ENCODE measurements at places on chromosomes 11 and 22. TPM values are rescaled to one million over a fixed set of nuclear protein-coding genes. Genes with fewer than 3 reads are reported as not detected.
A peak's percentile ranks its signal among the peaks of the same experiment; 100 is the strongest.

Gene CAPRIN1
- total RNA-seq = 196 TPM

Gene ABCC8
- 0.92 TPM for total RNA-seq

Gene C11orf65
- 0.62 TPM for total RNA-seq

Gene RRP8
- total RNA-seq = 25.5 TPM

Gene PAX6
- total RNA-seq = not detected

Gene ARHGEF17
- 55.3 TPM for total RNA-seq

Gene PIH1D2
- total RNA-seq = 2.7 TPM

Gene TBX1
- total RNA-seq = 1.5 TPM

Gene RIBC2
- total RNA-seq = 1.2 TPM

Gene CSRP3
- total RNA-seq = 0.37 TPM

DNA sequence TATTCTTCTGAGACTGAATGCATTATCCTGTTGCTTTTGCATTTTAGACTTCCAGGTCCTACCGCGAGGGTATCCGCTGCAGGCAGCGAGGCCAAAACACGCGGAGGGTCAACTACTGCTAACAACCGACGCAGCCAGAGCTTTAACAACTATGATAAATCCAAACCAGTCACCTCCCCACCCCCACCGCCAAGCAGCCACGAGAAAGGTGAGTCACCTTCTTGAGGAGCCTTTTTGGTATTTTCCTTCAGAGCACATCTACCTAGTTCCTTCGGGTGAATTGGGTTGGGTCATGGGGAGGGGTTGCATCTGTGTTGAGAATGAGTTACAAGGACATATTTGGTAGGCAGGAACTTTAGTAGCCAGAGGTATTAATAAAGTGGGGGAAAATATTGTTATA is 179.8 kb downstream of the NAV2 start:
- H3K27me3 ChIP-seq = no peaks in the 10 kb centered on the region
- H3K4me1 ChIP-seq = no peaks in the 10 kb centered on the region
- H3K36me3 ChIP-seq = no peaks in the 10 kb centered on the region
- no peak overlapping the region for H3K27ac ChIP-seq
- DNase-seq = no peak

GRCh38 chr22:29031227-29032011 is 30.2 kb downstream of the C22orf31 start:
- H3K4me1 ChIP-seq = peaks cover 14% of the 10 kb centered on the region
- peak overlapping the region; percentile 40 for H3K4me3 ChIP-seq
- no peaks in the 10 kb centered on the region for H3K27me3 ChIP-seq
- DNase-seq = peak; percentile 62
- peak overlapping the region; percentile 63 for H3K27ac ChIP-seq

DNA sequence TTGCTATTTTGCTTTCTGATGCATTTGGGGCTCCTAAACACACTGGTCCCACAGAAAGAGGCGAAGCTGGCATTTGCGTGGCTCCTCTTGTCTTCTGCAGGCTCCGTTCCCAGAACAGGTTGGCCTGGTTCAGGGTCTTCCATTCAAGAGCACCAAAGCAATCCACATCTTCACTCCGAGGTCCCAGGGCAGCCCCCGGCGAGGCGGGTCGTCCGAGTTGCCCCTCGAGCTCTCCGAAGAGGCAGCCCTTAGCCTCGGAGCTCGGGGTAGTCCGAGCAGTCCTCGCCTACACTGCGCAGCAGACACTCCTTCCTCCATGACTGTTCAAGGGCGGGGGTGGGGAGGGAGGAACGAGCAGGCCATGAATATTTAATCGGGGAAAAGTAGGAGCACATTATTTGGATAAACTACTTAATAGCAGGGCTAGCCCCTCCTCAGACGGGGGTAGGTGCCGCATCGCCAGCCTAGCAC is 321.3 kb downstream of the BLID start:
- DNase-seq = no peak
- H3K4me3 ChIP-seq = no peak overlapping the region
- no peaks in the 10 kb centered on the region for H3K27me3 ChIP-seq
- no peaks in the 10 kb centered on the region for H3K36me3 ChIP-seq
- H3K4me1 ChIP-seq = peaks cover 7% of the 10 kb centered on the region

DNA sequence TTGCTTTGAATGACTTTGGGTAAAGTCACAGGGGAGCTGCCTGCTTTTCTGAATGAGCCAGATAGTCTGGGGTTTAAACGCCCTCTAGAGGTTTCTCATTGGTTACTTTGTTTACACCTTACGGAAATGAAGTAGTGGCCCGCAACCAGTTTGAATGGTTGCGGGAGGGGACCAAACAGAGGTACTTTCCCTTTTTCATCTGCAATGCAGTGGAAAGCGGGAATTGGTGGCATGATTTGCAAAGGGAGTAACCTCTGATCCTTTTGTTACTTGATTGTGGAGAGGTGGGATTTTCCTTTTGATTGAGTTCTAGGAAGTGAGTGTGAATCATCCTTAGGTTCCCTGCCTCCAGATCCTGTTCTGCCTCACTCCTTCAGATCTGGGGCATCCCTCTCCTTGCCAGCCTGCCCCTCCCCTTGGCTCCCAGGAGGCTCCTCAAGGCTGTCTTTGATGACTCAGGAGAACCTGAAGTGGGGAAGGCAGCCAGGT is 15.9 kb upstream of the GLYATL1 start:
- no peak overlapping the region for H3K27ac ChIP-seq
- no peak for DNase-seq
- no peaks in the 10 kb centered on the region for H3K36me3 ChIP-seq
- no peaks in the 10 kb centered on the region for H3K27me3 ChIP-seq

DNA sequence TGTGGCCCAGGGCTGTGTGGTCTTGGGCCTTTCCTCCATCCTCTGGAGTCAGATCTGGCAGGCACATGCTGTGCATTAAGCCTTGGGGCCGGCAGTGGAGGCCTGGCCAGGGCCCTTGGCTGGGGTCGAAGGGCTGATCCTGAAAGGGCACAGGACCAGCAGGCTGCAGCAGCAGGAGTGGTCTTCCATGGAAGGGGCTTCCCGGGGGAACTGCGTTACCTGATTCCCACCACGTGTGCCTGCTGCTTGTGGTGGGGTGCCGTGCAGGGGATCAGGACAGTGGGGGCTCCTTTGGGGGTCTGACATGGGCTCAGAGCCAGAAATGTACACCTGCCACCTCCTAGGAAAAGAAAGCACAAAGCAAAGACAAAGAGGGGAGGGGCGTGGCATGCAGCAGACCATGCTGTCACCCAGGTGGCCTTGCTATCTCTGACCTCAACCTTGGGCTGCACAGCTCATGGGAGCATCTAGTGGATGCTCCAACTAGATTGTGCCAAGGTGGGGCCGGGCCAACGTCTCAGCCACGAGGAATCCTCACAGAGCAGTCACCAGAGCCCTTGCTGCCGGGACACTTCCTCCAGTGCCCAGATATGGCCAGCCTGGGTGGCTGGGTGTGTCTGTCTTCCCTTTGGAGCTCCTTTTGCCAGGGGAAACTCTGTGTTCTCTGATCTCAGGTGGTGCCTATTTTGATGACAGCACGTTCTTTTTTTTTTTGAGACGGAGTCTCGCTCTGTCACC is 17.9 kb upstream of the YPEL1 start:
- H3K36me3 ChIP-seq = no peaks in the 10 kb centered on the region
- H3K4me3 ChIP-seq = no peak overlapping the region
- no peak overlapping the region for H3K27ac ChIP-seq
- H3K4me1 ChIP-seq = peaks cover 17% of the 10 kb centered on the region
- no peaks in the 10 kb centered on the region for H3K27me3 ChIP-seq

DNA sequence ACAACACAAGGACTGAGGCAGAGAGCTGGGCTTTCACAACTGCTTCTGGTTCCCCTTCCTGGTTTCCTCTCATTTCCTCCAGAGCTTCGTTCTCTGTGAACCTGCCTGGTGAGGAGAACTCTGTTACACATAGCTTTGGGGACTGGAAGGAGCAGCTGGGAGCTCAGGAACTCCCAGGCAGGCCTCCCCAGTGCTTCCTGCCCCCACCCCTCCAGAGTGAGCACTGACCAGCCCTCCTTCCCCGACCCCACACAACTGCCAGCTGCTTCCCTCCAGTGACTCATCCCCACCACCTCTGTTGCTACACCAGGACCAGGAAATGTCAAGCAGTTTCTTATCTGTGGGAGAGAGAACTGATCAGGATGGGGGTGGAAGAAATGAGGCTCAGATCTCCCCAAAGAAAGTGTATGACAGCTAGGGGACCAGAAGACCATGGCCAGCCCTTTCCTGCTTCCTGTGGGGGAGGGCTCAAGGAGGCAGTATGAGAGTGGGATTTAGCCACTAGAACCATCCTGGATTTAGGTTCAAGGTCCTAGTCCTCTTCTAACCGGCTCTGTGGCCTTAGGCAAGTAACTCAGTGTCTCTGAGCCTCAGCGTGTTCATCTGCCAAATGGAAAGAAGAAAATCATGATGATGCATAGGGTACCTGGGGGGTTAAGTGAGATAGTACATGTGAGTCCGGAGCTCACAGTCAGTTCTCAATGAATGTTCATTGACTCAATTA is 4.5 kb upstream of the TP53I11 start:
- no peak overlapping the region for H3K4me3 ChIP-seq
- no peak overlapping the region for H3K27ac ChIP-seq
- H3K36me3 ChIP-seq = no peaks in the 10 kb centered on the region

DNA sequence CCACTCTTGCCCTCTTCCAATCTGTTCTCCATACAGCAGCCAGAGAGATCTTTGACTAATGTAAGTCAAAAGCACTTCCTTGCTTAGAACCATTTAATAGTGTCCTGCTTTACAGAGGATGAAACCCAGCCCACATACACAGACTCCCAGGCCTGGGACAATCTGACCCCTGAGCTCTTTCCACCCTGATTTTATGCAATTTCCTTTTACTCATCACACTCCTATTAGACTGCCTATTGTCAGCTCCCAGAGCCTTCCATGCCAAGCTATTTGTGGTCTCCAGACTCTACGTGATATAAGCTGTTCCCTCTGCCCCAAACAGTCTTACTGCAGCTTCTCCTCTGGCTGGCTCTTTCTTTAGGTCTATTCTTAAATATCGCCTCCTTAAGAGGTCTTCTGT is 28.1 kb downstream of the ME3 start:
- no peak overlapping the region for H3K27ac ChIP-seq
- no peaks in the 10 kb centered on the region for H3K36me3 ChIP-seq
- H3K27me3 ChIP-seq = no peaks in the 10 kb centered on the region
- no peak overlapping the region for H3K4me3 ChIP-seq
- DNase-seq = no peak

- H3K36me3 ChIP-seq = no peaks in the 10 kb centered on the region
- H3K27ac ChIP-seq = no peak overlapping the region
- no peaks in the 10 kb centered on the region for H3K4me1 ChIP-seq
- no peak for DNase-seq
- H3K27me3 ChIP-seq = no peaks in the 10 kb centered on the region
These were observed 13.2 kb upstream of the HEPHL1 start for GRCh38 chr11:94007906-94008305.

DNA sequence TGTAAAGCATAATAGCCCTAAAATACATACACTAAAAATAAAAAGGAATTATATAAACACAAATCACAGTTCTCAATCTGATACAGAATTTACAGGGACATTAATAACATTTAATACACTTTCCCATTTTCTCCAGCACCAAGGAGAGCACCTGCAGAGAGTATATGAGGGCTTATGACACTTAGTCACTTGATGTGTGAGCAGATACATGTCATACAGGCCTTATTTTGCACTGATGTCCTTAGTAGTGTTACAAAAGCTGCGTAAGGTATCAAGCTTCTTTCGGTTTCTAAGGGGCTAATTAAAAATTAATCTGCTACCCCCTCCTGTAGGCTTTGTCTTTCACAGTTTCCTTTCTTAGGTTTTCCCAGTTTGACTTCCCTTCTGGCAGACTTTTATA is 61.3 kb downstream of the TRIM44 start:
- no peak for DNase-seq
- no peaks in the 10 kb centered on the region for H3K36me3 ChIP-seq
- H3K4me3 ChIP-seq = no peak overlapping the region
- no peaks in the 10 kb centered on the region for H3K27me3 ChIP-seq

GRCh38 chr11:92558323-92558722 is 333.7 kb downstream of the FAT3 start:
- H3K4me1 ChIP-seq = no peaks in the 10 kb centered on the region
- no peaks in the 10 kb centered on the region for H3K36me3 ChIP-seq
- no peak for DNase-seq
- H3K27me3 ChIP-seq = no peaks in the 10 kb centered on the region

GRCh38 chr11:123904932-123905331 is 3.0 kb downstream of the OR8D4 start:
- no peak overlapping the region for H3K27ac ChIP-seq
- no peak overlapping the region for H3K4me3 ChIP-seq

DNA sequence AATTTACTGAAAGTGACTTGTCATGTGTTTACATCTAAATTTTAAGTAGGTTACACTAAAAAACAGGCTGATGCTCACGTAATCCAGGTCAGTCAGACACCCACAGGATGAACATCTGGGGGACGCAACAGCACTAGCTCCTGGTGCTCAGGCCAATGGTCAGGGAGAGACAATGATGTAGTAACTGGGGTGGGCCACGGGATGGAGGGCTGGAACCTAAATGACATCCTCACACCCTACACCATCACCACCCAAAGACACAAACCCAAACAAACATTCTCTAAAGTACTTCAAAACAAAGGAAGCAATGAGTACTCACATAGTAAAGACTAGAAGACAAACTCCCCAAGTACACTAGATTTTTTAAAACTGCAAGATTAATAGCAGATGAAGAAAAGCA is 53.5 kb upstream of the SLC25A1 start:
- no peak overlapping the region for H3K4me3 ChIP-seq
- no peaks in the 10 kb centered on the region for H3K4me1 ChIP-seq
- no peak for DNase-seq
- no peak overlapping the region for H3K27ac ChIP-seq
- H3K36me3 ChIP-seq = no peaks in the 10 kb centered on the region

GRCh38 chr11:73856031-73856567 is 20.5 kb downstream of the COA4 start:
- H3K4me1 ChIP-seq = no peaks in the 10 kb centered on the region
- H3K27me3 ChIP-seq = no peaks in the 10 kb centered on the region
- H3K4me3 ChIP-seq = no peak overlapping the region
- no peak for DNase-seq

- H3K4me3 ChIP-seq = peak overlapping the region; percentile 4
- H3K4me1 ChIP-seq = peaks cover 13% of the 10 kb centered on the region
- no peak for DNase-seq
- no peak overlapping the region for H3K27ac ChIP-seq
These were observed 518 bp upstream of the GALNT18 start for GRCh38 chr11:11622340-11622706.
